ENCODE measurements at places on chromosomes 6 and 20. TPM values are rescaled to one million over a fixed set of nuclear protein-coding genes. Genes with fewer than 3 reads are reported as not detected.

Gene ATP6V1G2
- total RNA-seq: 2.1 TPM

Gene SAMD5
- 0.83 TPM for total RNA-seq

GRCh38 chr6:26394289-26394688 is 7.8 kb upstream of the BTN3A1 start:
- DNase-seq: no peak

DNA sequence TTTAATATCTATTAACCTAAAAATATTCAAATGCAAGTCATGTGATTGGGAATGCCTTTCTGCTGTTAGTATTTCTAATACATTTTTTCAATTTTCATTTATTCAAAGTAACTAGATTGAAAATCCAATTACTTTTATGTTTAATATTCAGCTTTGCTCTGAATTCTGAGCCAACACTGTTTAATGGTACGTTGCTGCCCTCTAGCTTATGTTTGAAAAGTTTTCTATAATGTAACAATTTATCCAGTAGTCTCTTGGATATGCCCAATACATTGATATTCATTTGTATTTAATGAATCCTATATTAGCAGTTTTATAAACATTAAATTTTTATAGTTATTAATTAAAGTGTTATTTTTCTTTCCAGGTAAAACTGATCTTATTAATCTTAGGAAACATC is 47.4 kb downstream of the LGSN start:
- no peak for DNase-seq

DNA sequence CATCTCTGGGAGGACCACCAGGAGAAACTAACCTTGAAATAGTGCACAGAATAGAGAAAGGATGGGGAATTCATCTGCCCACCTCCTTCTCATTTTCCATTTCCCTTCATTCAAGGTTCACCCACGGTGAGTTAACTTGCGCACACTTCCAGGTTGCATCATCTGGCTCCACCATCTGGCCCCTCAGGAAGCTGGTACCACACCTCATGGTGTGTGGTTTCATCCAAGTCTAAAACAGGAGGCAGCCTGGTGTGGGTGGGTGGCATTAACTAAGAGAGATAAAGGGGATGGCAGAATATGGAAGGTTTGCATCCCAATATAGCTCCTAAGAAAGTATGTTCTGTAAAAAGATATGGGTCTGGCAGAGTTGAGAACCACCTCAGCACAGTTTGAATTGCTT is 3.8 kb downstream of the ZNF334 start:
- DNase-seq: no peak

DNA sequence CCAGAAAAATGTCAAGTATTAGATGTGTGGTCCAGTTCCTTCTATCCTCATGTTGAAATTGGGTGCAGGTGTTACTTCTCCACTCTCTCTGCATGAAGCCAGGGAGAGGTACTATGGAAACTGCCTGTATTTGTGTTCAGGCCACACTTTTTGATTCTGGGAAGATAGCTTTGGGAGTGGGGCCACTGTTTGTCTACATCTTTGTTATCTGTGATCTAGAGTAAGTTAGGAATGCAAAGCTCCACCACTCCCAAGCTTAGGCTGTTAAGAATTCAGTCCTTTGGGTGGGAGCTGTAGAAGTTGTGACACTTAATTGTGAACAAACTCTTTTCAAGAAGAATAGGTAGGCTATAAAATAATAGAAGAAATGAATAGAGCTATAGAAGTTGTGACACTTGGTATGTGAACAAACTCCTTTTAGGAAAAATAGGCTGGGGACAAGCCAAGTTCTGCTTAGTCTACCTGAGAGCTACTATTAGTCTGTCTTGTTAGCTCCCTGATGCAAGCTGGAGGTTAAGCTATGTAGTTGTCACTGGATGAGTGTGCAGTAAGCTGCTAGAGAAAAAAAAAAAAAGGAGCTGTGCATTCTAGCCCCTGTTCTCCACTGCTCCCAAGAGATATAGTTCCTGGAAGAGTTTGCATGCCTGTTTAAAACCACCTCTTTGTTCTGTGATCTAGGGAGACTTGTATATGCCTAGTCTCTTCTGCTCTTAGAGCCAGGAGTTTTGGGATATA is 7.1 kb upstream of the GFRAL start:
- no peak for DNase-seq
